ENCODE measurements at places on chromosomes 11 and 22.

DNA sequence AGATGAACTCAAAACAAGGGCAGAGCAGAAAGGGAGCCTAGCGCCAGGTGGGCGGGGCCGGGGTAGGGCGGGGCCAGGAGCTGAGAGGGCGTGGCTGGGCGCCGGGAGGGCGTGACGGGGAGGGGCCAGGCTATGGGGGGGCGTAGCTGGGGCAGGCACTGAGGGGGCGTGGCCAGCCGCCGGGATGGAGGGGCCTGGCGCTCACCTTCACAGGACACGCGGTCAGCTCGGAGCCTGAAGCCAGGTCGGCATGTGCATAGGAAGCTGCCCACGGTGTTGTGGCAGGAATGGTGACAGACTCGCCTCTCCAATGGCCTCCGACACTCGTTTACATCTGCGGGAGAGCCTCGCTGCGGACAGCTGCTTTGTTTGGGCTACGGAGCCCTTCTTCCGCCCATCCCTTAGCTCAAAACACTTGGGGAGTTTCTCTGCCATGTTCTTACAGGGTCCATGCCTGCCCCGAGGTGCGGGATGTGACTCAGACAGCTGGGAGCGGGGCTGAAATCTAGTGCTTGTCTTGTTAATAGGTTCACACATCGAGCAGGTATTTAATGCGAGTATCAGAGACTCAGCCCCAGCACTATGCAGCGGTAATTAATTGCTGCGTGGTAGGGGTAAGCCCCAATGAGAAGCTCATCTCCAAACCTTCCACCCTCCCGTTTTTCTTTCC, 13.4 kb downstream of the VWCE start:
- peak; percentile 49 for DNase-seq

- no peak for DNase-seq
These were observed 17.9 kb downstream of the RTN3 start for GRCh38 chr11:63698976-63699733.

DNA sequence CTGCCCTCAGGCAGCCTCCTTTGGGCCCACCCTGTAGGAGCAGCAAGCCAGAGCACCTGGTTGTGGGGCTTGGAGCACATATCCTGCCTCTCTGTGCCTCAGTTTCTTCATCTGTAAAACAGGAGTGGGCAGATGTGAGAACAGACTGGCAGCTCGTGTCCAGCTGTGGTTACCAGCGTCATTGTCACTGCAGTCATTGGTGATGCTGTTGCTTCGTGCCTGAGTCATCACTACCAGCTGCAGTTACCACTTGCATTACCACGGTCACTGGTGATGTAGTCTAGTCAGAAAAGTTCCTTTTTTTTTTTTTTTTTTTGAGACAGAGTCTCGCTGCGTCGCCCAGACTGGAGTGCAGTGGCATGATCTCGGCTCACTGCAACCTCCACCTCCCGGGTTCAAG, 20.4 kb downstream of the RSPH14 start:
- DNase-seq, result no peak

DNA sequence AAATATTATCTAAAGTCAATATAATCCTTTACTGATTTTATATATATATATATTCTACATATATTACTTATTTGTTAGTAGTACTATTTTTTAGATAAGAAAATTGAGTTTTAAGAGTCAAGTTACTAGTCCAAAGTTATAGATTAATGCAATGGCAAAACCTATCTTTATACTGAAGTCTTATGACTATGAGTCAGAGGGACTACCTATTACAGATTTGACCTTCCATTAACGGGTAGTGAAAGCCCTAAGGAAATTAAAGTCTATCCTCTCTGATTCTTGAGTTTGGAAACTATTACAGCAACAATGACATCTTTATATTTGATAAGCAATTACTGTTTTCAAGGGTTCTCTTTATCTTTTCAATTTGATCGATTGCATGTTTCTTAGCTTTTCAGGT, 315.8 kb downstream of the CASP12 start:
- no peak for DNase-seq

GRCh38 chr22:21807544-21808529, 59.6 kb downstream of the MAPK1 start:
- no peak for DNase-seq

DNA sequence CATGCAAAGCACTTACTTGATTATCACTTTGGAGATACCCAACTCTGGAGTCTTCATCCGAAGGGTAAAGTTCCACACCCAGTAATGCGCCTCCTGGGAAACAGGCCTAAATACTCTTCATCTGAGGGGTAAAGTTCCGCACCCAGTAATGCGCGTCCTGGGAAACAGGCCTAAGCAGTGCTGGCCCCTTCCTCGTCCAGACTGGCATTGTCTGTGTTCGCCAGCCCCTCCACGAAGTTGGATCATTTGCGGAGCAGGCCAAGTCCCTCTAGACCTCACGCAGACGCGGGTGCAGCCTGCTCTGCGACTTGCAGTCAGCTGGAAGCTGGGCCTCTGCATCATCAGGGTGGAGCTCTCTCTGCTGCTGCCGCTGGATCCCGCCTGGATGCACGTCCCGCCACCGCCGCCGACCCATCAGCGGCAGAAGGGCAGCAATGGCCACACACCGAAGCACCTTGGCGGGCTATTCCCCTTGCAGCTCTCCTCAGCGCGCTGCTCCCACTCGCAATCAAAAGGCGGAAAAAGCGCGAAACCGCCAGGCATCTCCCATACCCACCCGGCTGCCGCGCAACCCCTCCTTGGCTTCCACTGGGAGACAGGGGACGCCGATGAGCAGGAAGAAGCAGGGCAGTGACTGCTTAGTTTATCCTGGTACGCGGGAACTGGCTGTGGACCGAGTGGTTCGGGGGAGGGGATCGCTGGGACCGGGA, 34.1 kb upstream of the GLYATL1 start:
- DNase-seq, result no peak

DNA sequence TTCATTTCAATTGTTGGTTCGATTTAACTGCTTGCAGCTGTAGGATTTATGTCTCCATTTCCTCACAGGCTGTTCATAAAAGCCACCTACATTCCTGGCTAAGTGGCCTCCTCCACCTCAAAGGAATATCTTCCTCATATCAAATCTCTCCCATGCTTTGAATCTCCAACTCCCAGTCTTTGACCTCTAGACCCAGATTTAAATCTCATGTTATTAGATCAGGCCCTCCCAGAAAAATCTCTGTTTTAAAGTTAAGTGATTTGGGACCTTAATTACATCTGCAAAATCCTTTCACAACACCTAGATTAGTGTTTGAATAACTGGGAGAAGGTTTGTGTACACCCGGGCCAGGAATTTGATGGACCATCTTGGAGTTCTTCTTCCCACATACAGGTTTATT, 33.9 kb upstream of the POLA2 start:
- DNase-seq, result no peak

DNA sequence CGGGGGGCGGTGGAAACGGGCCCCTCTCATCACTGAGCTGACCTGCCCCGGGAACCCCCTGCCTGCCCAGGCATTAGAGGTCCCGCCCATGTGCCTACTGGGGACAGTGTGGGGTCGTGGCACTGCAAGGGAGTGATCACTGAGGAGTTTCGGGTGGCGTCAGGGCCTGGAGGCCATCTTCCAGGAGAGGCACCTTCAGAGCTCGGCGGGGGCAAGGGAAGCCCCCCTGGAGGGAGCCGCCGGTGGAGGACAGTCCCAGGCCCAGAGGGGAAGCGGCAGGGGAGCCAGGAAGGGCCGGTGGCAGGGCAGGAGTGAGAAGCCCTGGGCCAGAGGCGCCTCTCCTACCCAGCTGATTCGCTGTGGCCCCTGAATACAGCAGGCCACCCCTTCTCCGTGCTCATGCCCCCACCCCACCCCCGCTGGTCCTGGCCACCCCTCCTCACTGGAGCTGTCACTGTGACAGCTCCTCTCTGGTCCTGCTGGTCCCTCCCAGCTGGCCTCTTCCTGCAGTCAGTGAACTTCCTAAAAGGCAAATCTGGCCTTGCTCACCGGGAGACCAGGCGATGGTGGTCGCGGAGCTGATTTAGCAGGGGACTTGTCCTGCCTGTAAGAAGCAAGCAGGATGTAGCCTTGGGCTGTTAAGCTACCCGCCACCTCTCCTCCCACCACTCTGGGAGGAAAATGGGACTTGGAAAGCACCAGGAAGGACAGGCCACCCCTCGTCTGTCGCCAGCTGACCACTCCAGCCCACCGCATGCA, 2.0 kb upstream of the MAPK11 start:
- DNase-seq, result no peak

GRCh38 chr22:47367993-47368945, 605.8 kb downstream of the TBC1D22A start:
- DNase-seq, result no peak

GRCh38 chr11:93796441-93797231, 12.6 kb downstream of the MED17 start:
- no peak for DNase-seq

- no peak for DNase-seq
These were observed 936.2 kb upstream of the CHORDC1 start for GRCh38 chr11:91158891-91159537.

- DNase-seq, result no peak
These were observed 22.5 kb downstream of the CCDC15 start for GRCh38 chr11:124976531-124976930.

- no peak for DNase-seq
These were observed 7.9 kb downstream of the AIP start for GRCh38 chr11:67490727-67491065.

- DNase-seq, result no peak
These were observed 12.7 kb downstream of the CD6 start for GRCh38 chr11:60984149-60984548.

DNA sequence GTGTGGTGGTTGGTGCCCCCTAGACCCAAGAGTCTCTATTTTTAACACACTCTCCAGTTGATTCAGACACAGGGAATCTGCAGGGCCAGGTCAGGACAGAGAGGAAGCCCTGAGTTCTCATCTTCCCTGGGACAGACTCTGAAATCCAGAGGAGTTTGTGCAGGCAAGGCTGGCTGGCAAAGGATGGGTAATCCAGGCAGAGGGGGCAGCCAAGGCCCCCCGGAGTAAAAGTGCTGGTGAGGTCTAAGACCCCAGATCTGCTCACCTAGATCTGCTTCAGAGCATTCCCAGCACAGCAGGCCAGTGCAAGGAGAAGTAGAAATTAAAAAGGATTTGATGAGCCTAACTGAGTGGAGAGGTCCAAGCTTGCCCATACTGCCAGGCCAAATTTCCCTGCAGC, 40.6 kb upstream of the MN1 start:
- no peak for DNase-seq

GRCh38 chr11:11068113-11068512, 210.3 kb upstream of the ZBED5 start:
- no peak for DNase-seq

DNA sequence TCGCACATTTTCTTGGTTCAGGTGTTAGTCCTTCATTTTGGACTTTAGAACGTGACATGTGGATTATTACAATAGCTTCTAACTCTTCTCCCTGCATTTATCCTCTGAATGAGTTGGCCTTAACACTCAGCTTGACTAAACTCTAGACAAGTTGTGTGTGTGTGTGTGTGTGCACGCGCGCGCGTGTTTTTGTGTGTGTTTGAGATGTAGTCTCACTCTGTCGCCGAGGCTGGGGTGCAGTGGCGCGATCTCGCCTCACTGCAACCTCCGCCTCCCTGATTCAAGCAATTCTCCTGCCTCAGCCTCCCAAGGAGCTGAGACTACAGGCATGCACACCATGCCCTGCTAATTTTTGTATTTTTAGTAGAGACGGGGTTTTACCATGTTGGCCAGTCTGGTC, 24.3 kb upstream of the KCNA4 start:
- DNase-seq, result no peak

GRCh38 chr11:134040386-134041302, 28.2 kb upstream of the JAM3 start:
- no peak for DNase-seq

DNA sequence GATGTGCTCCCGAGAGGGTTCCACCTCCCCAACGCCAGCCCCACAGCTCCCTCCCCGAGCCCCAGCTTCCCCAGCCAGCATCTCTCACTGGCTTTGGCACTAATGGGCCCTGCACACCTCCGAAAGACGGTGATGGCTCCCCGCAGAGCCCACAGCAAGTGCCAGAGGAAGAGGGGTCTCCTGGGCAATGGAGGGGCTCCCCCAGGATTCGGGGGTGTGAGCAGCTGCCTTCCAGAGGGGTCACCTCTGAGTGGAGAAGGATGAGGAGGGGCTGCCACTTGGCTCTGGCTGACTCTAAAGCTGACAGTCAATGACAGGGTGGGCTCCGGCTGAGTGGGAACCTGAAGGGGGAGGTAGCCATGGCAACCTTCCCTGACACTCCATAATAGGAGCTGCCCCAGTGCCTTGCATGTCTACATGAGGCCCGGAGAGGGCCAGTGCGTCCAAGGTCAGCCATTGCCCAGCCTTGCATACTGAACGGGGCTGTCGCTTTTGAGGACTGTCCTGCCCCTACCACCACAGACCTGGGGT, 98.6 kb upstream of the SYT13 start:
- no peak for DNase-seq

- no peak for DNase-seq
These were observed 7.9 kb downstream of the INPPL1 start for GRCh38 chr11:72232260-72233055.

- no peak for DNase-seq
These were observed at the start of gene F2 for GRCh38 chr11:46719048-46719542. Gene F2 (plus strand): TSS chr11:46719213. CDS start chr11:46719236, 23 bp downstream.

DNA sequence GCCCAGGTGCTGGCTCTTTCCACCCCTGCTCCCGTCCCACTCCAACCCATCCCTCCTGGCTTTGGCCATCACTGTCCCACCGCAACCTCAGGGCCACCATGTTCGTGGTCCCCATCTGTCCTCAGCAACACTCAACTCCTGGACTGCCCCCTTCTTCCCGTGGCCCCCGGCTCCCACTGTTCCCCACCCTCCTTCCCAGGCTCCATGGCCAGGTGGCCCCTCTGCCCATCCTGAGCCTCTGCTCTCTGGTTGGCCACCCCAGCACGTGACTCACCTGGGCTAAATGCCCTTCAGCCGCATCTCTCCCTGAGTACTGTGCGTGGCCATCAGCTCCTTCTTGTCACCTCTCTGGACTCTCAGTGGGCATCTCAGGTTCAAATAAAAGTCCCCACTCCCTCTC, 41.6 kb upstream of the PHF21B start:
- DNase-seq, result no peak

DNA sequence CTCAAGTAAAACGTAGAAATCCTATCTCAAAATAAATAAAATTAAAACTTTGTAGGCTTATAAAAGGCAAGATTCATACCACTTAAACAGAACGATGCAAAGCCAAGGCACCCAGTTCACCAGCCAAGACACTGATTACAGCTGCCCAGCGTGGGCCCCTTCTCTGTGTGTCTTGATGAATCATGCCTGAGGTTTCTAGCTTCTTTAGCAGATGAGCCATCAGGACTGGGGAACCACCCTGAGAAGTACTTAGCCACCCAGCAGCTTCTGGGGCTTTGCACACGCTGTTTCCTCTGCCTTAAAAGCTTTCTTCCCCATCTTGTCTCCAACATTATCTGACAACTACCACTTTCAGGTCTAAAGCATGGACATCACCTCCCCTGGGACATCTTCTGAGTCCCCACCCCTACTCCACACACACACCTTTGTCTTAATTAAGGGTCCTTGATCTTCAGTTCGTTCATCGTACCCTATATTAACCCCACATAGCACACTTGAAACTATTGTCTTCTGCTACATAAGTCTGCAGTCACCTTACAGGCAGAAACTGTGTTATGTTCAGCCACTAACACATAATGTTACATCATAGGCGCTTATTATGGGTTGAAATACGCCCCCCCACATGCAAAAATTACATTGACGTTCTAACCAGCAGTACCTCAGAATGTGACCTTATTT, 8.7 kb upstream of the LAYN start:
- peak; percentile 84 for DNase-seq

- no peak for DNase-seq
These were observed 71.8 kb downstream of the TENM4 start for GRCh38 chr11:79369055-79369454.

GRCh38 chr22:23289851-23290724, 109.8 kb downstream of the BCR start:
- DNase-seq, result peak; percentile 64

All from activated CD4-positive, alpha-beta T cell treated with anti-CD3 and anti-CD28 coated beads, Interleukin-10, Interleukin-2, amounts not matched to agents 100 ng/mL and 50 ng/mL, durations not matched to agents 16 hours and 8 hours (primary cell).